Activated CD4-positive, alpha-beta T cell treated with anti-CD3 and anti-CD28 coated beads, Interleukin-10, Interleukin-2, amounts not matched to agents 100 ng/mL and 50 ng/mL, durations not matched to agents 16 hours and 8 hours (primary cell): ENCODE measurements at places on chromosomes 11 and 22.

DNA sequence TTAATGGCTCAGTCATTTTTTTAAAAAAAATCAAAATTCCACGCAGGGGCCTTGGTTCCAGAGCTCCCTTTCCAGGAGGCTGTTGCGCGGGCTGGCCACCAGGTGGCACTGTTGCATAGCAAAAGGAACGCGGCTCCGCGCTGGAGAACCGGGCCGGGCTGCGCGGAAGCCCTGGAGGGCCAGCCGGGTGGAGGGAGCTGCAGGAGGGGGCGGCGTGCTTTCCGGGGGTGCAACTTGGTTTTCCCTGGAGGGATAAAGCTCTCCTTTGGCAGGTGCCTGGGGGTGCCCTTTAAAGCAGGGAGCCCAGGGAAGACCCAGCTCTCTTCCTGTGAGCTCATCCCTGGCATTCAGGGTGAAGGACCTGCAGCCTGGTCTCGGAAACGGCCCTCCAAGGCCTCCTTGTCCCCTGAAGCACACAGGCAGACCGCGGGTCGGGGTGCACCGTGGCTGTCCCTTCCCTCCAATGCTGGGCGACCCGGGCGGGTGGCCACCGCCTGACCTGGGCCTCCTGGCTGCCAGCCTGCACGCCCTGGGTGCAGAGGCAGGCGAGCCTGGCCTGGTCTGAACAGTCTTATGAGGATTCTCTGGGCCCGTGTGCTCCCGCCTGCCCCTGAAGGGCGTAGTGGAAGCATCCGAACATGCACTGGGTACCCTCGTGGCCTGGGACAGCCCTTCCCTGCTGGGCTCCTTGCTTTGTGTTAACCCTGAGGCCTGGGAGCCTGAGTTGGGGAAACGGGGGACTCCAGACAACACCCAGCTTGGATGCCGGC lies 23.4 kb downstream of the KRTAP5-5 start:
- DNase-seq = peak; percentile 78

- no peak for DNase-seq
Measured at GRCh38 chr11:71370020-71370747, 78.0 kb downstream of the DHCR7 start.

DNA sequence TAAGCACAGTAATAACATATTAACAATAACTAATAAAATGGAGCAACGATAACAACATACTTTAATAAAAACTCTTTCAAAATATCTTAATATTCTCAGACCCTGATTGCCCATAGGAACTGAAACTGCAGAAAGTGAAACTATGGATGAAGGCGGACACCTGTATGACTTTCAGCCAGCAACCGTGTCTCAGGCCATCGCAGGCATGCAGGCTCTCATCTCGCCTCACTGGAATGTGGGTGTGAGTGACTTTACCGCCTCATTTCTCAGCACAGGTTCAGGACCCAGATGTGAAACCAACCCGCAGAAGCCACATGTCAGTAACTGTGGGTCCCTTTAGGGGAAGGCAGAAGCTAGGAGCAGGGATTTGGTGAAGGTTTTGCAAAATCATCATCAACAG lies 539.1 kb downstream of the FAM181B start:
- DNase-seq = no peak

- DNase-seq = no peak
Measured at GRCh38 chr11:96204366-96204659, 138.7 kb downstream of the MAML2 start.

- DNase-seq = no peak
Measured at GRCh38 chr11:31873124-31873523, 62.0 kb upstream of the PAX6 start.

DNA sequence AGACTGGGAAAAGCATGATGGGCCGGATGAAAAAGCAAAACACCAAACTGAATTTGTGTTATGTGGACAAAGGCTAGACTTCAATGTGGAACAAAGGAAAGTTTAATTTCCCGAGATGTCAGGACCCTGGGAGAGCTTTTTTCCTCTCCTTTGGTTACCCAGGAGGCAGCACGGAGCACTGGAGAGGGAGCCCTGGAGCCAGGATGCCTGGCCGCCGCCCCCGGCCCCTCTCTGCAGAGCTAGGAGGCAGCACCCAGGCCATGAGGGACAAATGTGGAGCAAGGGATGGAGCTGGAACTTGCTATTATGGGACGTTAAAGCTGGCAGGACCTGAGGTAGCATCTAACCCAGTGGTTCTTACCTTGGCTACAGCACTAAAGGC lies 108.9 kb downstream of the MORC2 start:
- no peak for DNase-seq

DNA sequence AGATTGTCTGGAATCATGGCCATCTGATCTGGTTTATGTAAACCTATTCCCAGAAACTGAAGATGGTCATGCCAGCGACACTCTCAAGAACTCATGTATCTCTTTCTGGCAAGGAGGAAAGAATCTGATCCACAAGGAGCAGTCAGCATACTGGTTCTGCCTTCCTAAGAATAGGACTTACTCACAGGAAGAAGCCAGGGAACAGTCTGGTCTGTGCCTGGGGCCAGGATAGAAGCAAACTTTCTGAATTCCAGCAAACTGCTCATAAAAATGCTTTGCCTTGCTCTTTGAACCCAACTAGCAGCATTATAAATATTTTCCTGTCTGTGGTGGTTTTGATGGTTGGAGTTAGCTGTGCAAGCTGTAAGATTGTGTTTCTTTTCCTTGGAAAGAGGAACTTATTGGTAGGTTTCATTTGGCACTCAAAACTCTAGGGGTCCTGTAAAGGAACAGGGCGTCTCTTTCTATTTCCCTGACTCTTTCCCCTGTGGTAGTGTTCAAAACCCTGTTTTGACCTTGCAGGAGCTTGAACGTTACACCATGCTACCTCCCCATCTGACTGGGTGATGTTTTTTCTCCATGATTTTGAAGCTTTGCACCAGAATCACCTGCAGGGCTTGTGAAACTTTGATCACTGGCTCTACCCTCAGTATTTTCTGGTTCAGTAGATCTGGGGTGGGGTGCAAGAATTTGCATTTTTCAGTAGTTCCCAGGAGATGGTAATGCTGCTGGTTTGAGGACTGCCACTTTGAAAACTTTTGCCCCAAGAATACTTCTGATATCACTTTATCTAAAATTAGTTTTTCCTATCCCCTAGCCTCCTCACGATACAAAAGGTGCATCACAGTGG lies 627.8 kb upstream of the ANO5 start:
- no peak for DNase-seq

DNA sequence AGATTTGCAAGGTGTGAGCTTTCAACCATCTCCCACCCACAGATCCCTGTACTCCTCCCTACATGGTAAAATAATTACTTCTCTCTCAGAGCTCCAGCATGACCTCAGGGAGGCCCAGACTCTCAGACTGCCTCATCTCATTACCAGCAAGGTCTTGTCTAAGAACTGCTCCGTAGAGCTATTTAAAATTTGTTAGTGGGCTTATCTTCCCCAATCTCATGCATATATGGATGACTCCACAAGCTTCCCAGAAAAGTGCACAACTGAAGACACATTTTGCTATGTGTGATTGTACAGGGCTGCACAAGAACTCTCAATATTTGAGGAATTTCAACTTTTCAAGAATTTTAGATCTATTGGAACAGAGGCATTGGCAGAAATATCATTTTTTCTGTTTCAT lies 230.3 kb downstream of the CSNK2A3 start:
- no peak for DNase-seq

- no peak for DNase-seq
Measured at GRCh38 chr11:45451766-45452440, 165.8 kb upstream of the SYT13 start.

GRCh38 chr22:39136317-39136716 lies 16.2 kb downstream of the CBX7 start:
- no peak for DNase-seq

GRCh38 chr11:64074239-64074638 lies 38.5 kb downstream of the FLRT1 start:
- DNase-seq = peak; percentile 28

GRCh38 chr11:102669664-102670063 lies 35.9 kb downstream of the MMP27 start:
- DNase-seq = no peak

- DNase-seq = peak; percentile 37
Measured at GRCh38 chr11:95788921-95789505, 569 bp downstream of the FAM76B start.
